Smooth muscle cell of the umbilical artery (primary cell): ENCODE measurements at places on chromosomes 7 and 10. TPM values are rescaled to one million over a fixed set of nuclear protein-coding genes. Genes with fewer than 3 reads are reported as not detected.

The CTTNBP2 gene
- total RNA-seq = 0.78 TPM in 1 of 2 replicates, not detected in the other

The BICC1 gene
- 21.9 and 22.0 TPM in 2 replicates for total RNA-seq

The CYP3A7 gene
- 0.30 and 1.1 TPM in 2 replicates for total RNA-seq

The CPXM2 gene
- total RNA-seq = 3.6 and 6.8 TPM in 2 replicates

The MTURN gene
- total RNA-seq = 6.1 and 10.1 TPM in 2 replicates

The INA gene
- total RNA-seq = 0.30 and 2.5 TPM in 2 replicates

The PLCE1 gene
- 0.59 and 1.1 TPM in 2 replicates for total RNA-seq

The HPSE2 gene
- not detected in 2 replicates for total RNA-seq

The WNT8B gene
- not detected in 2 replicates for total RNA-seq

The ERVW-1 gene
- not detected in 2 replicates for total RNA-seq

The CCDC172 gene
- total RNA-seq = not detected in 2 replicates

The CDNF gene
- 0.51 and 0.59 TPM in 2 replicates for total RNA-seq

The CYP3A4 gene
- total RNA-seq = not detected in 2 replicates

The SNX8 gene
- 17.2 and 41.7 TPM in 2 replicates for total RNA-seq

The ASAH2 gene
- 0.59 and 2.3 TPM in 2 replicates for total RNA-seq

The CFAP58 gene
- total RNA-seq = 0.30 and 0.88 TPM in 2 replicates

The MBL2 gene
- not detected in 2 replicates for total RNA-seq

The RBM17 gene
- total RNA-seq = 37.4 and 47.9 TPM in 2 replicates

The LIPN gene
- total RNA-seq = not detected in 2 replicates

The EPO gene
- total RNA-seq = not detected in 2 replicates

The PDGFA gene
- total RNA-seq = 71.9 and 72.8 TPM in 2 replicates

The PIP gene
- not detected in 2 replicates for total RNA-seq

The UCMA gene
- total RNA-seq = not detected in 2 replicates

The THNSL1 gene
- 3.9 and 6.1 TPM in 2 replicates for total RNA-seq

The RNLS gene
- 5.9 and 8.1 TPM in 2 replicates for total RNA-seq

The FBXL13 gene
- total RNA-seq = 2.1 and 2.3 TPM in 2 replicates

The NUTM2A gene
- total RNA-seq = 0.30 and 0.37 TPM in 2 replicates

The ADAMTS14 gene
- 3.6 and 4.2 TPM in 2 replicates for total RNA-seq

The MARVELD1 gene
- total RNA-seq = 33.9 and 49.9 TPM in 2 replicates

The KCP gene
- 0.09 and 0.30 TPM in 2 replicates for total RNA-seq

The SPDYE1 gene
- not detected in 2 replicates for total RNA-seq

The ANKRD7 gene
- 0.59 and 0.97 TPM in 2 replicates for total RNA-seq

The AKR1B15 gene
- total RNA-seq = not detected in 2 replicates

The UPK3B gene
- under 0.01 TPM in 1 of 2 replicates, not detected in the other for total RNA-seq

The TMEM196 gene
- total RNA-seq = not detected in 2 replicates

The COX19 gene
- 13.7 and 14.1 TPM in 2 replicates for total RNA-seq

The TUBAL3 gene
- total RNA-seq = not detected in 2 replicates

The FAM237B gene
- total RNA-seq = 0.05 TPM in 1 of 2 replicates, not detected in the other

The SEMA3D gene
- total RNA-seq = 6.8 and 23.8 TPM in 2 replicates

The DLX5 gene
- total RNA-seq = 0.30 TPM in 1 of 2 replicates, not detected in the other

The LLCFC1 gene
- total RNA-seq = not detected in 2 replicates

The SFRP4 gene
- 0.14 and 0.89 TPM in 2 replicates for total RNA-seq

The TMEM184A gene
- total RNA-seq = 0.23 TPM in 1 of 2 replicates, not detected in the other

The SHH gene
- total RNA-seq = not detected in 2 replicates

The NUDT13 gene
- total RNA-seq = 0.30 and 1.1 TPM in 2 replicates

The SYT15 gene
- 0.05 and 0.59 TPM in 2 replicates for total RNA-seq

The BTBD16 gene
- not detected in 2 replicates for total RNA-seq

The LRMDA gene
- 0.30 and 0.92 TPM in 2 replicates for total RNA-seq

The LRGUK gene
- under 0.01 and 0.09 TPM in 2 replicates for total RNA-seq

The STOX1 gene
- 0.09 TPM in 1 of 2 replicates, not detected in the other for total RNA-seq

The GARS1 gene
- total RNA-seq = 287 and 424 TPM in 2 replicates

The PIK3CG gene
- not detected in 2 replicates for total RNA-seq

The WAPL gene
- 44.8 and 57.8 TPM in 2 replicates for total RNA-seq

The IMPDH1 gene
- total RNA-seq = 58.5 and 114 TPM in 2 replicates

The PLEKHA1 gene
- total RNA-seq = 19.3 and 28.0 TPM in 2 replicates

The OR2A7 gene
- not detected in 2 replicates for total RNA-seq

The PLXNA4 gene
- total RNA-seq = 2.4 and 6.5 TPM in 2 replicates

The HABP2 gene
- total RNA-seq = not detected in 2 replicates

The UBE2H gene
- 77.5 and 88.6 TPM in 2 replicates for total RNA-seq
